Foreskin keratinocyte (primary cell): ENCODE measurements at places on chromosomes 7 and 10. TPM values are rescaled to one million over a fixed set of nuclear protein-coding genes. Genes with fewer than 3 reads are reported as not detected.

The VSIR gene
- 4.0 and 5.2 TPM in 2 replicates for total RNA-seq

The PON1 gene
- total RNA-seq: not detected in 2 replicates

The TMEM26 gene
- total RNA-seq: not detected in 2 replicates

The TMEM270 gene
- not detected in 2 replicates for total RNA-seq

The HPSE2 gene
- not detected in 2 replicates for total RNA-seq

The ASB4 gene
- total RNA-seq: not detected in 2 replicates

The PNLIP gene
- not detected in 2 replicates for total RNA-seq

The TMEM229A gene
- not detected in 2 replicates for total RNA-seq

The NRAP gene
- not detected in 2 replicates for total RNA-seq

The ZC3HAV1L gene
- 7.3 and 8.5 TPM in 2 replicates for total RNA-seq
